ENCODE measurements at places on chromosomes 4 and X. TPM values are rescaled to one million over a fixed set of nuclear protein-coding genes. Genes with fewer than 3 reads are reported as not detected.

DNA sequence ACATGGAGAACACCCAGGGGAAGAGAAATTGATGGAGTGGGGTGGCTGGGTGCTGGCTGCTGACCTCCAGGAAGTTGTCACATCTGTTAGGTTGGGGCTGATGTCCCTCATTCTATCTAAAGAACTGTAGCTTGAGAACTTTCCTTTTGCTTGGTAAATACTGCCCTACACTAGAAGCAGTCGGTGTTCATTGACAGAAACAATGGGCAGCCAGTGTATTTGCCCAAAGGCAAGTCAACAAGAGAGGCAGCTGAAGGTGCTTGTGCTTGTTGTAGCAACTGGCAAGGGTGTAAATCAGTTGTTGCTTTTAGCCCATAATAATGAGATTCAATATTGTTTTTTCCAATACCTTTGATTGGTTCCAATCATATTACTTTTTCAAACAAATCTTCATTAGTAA, 956 bp downstream of the TMEM154 start:
- no peaks in the 10 kb centered on the region for H3K36me3 ChIP-seq
- H3K4me3 ChIP-seq: no peak overlapping the region
- H3K27ac ChIP-seq: no peak overlapping the region
- H3K27me3 ChIP-seq: peaks cover 6% of the 10 kb centered on the region

- H3K4me1 ChIP-seq: peaks cover 11% of the 10 kb centered on the region
- peak overlapping the region; percentile 79 for H3K27ac ChIP-seq
- H3K36me3 ChIP-seq: no peaks in the 10 kb centered on the region
- no peak overlapping the region for H3K4me3 ChIP-seq
Measured at GRCh38 chrX:100994352-100995281, 25.1 kb downstream of the ARL13A start.

DNA sequence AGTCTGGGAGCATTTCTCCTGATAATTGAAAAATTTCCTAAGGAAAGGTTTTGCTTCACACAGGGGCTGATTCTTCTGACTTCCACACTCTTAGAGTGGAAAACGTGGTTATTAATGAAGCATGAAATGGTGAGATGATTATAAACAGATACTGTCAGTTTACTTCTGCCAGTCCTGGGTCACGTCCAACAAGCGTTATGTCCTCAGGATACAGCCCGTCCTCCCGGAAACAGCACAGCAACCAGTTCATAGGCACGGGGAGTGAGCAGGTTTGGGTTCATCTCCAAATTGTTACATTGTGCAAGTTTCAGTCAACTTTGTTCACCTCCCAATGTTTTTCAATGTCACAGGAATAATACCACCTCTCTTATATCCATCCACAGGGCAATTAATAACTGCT, 98.8 kb downstream of the NPNT start:
- peaks cover 11% of the 10 kb centered on the region for H3K4me1 ChIP-seq
- no peak for DNase-seq
- no peak overlapping the region for H3K4me3 ChIP-seq
- no peak overlapping the region for H3K27ac ChIP-seq

GRCh38 chr4:100106982-100107381, 83.3 kb downstream of the DDIT4L start:
- H3K27me3 ChIP-seq: no peaks in the 10 kb centered on the region
- no peak overlapping the region for H3K4me3 ChIP-seq
- peaks cover 10% of the 10 kb centered on the region for H3K4me1 ChIP-seq

- H3K27me3 ChIP-seq: no peaks in the 10 kb centered on the region
- H3K4me1 ChIP-seq: no peaks in the 10 kb centered on the region
- H3K27ac ChIP-seq: no peak overlapping the region
- no peaks in the 10 kb centered on the region for H3K36me3 ChIP-seq
- no peak for DNase-seq
Measured at GRCh38 chrX:44042751-44043150, 69.6 kb upstream of the NDP start.

DNA sequence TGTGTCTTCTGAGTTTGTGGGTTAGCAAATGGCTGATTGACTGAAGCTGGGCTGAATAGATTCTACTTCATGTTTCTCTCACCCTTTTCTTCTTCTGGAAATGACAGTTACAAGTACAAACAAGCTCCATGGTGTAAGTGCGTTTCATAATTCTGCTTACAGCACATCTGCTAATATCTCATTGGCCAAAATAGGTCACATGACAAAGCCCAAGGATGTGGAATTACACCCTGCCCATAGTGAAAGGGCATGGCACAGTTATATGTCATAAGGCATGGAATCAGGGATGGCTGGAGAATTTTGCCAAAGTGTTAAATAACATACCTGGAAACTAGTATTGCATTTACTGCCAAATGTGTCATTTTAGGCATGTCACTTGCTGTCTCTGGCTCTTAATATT, 327.2 kb downstream of the NKX6-1 start:
- DNase-seq: no peak
- H3K36me3 ChIP-seq: no peaks in the 10 kb centered on the region
- H3K27me3 ChIP-seq: peaks cover 6% of the 10 kb centered on the region
- no peaks in the 10 kb centered on the region for H3K4me1 ChIP-seq

- H3K27me3 ChIP-seq: no peaks in the 10 kb centered on the region
- no peaks in the 10 kb centered on the region for H3K36me3 ChIP-seq
- DNase-seq: no peak
- H3K27ac ChIP-seq: no peak overlapping the region
Measured at GRCh38 chrX:74232859-74233258, 71.1 kb upstream of the ZCCHC13 start.

DNA sequence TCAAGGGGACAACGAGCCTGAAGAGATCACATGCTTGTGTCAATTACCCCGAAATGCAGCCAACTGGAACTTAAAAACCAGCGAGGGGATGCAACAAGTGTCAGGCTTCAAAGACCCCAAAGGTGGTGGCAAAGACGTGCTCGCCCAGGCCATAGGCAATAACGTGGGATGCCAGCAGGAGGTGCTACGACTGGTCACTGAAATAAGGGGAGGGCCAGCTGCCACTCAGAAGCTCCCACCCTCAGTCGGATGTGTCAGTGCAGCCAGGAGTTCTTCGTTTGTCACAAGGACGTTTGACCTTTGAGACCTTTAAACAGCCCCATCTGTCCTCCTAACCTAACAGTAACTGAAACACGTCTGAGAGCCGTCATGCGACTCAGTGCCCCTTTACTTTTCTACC, 556.8 kb upstream of the PCDH10 start:
- H3K27me3 ChIP-seq: no peaks in the 10 kb centered on the region
- no peaks in the 10 kb centered on the region for H3K4me1 ChIP-seq
- DNase-seq: no peak
- no peak overlapping the region for H3K4me3 ChIP-seq
- no peak overlapping the region for H3K27ac ChIP-seq
- no peaks in the 10 kb centered on the region for H3K36me3 ChIP-seq

DNA sequence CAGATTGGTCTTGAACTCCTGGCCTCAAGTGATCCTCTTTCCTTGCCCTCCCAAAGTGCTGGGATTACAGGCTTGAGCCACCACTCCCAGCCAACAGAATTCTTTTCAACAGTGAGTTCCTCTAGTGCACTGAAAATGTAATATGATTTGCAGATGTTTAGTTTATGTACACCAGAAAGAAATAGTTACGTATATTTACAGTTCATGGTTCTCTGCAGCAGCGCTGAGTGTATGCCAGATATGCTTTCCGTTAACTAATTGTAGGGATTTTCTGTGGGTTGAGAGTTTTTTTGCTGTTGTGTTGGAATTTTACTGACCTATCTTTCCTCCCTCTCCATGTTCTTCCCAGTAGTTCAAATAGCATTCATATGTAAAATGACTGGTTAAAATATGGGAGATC, 44.0 kb downstream of the GAB1 start:
- DNase-seq: no peak
- peak overlapping the region; percentile 34 for H3K27ac ChIP-seq
- H3K27me3 ChIP-seq: no peaks in the 10 kb centered on the region
- H3K36me3 ChIP-seq: peaks cover 3% of the 10 kb centered on the region
- H3K4me3 ChIP-seq: no peak overlapping the region

- H3K36me3 ChIP-seq: no peaks in the 10 kb centered on the region
- no peaks in the 10 kb centered on the region for H3K27me3 ChIP-seq
- no peak overlapping the region for H3K27ac ChIP-seq
Measured at GRCh38 chr4:175418516-175418915, 393.5 kb downstream of the GPM6A start.

DNA sequence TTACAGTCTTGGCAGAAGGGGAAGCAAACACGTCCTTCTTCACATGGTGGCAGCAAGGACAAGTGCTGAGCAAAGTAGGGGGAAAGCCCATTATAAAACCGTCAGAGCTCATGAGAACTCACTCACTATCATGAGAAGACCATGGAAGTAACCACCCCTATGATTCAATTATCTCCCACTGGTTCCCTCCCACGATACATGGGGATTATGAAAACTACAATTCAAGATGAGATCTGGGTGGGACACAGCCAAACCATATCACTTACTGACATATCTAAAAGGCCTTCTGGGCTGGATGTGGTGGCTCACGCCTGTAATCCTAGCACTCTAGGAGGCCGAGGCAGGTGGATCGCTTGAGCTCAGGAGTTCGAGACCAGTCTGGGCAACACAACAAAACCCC, 117.1 kb upstream of the USP9X start:
- no peak for DNase-seq
- H3K4me1 ChIP-seq: no peaks in the 10 kb centered on the region
- H3K27ac ChIP-seq: no peak overlapping the region
- no peaks in the 10 kb centered on the region for H3K36me3 ChIP-seq

GRCh38 chr4:78629991-78630541, 78.5 kb downstream of the ANXA3 start:
- peak; percentile 90 for DNase-seq
- H3K36me3 ChIP-seq: no peaks in the 10 kb centered on the region
- peak overlapping the region; percentile 95 for H3K27ac ChIP-seq
- H3K27me3 ChIP-seq: no peaks in the 10 kb centered on the region
- peaks cover 67% of the 10 kb centered on the region for H3K4me1 ChIP-seq

DNA sequence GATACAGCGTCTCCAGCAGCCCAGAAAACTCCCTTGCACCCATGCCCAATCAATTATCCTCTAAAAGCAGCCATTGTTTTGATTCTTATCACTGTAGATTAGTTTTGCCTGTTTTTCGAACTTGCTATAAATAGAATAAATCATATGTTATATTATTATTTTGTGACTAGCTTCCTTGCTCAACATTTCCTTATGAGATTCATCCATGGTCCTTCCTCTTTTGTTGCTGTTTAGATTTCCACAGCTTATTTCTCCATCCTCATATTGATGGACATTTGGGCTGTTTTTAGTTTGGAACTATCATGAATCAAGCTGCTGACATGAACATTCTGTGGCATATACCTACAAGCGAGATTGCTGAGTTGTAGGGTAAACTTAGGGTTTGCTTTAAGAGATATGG, 595.3 kb downstream of the BCOR start:
- H3K27me3 ChIP-seq: no peaks in the 10 kb centered on the region
- H3K4me3 ChIP-seq: no peak overlapping the region
- no peaks in the 10 kb centered on the region for H3K4me1 ChIP-seq
- H3K36me3 ChIP-seq: no peaks in the 10 kb centered on the region

DNA sequence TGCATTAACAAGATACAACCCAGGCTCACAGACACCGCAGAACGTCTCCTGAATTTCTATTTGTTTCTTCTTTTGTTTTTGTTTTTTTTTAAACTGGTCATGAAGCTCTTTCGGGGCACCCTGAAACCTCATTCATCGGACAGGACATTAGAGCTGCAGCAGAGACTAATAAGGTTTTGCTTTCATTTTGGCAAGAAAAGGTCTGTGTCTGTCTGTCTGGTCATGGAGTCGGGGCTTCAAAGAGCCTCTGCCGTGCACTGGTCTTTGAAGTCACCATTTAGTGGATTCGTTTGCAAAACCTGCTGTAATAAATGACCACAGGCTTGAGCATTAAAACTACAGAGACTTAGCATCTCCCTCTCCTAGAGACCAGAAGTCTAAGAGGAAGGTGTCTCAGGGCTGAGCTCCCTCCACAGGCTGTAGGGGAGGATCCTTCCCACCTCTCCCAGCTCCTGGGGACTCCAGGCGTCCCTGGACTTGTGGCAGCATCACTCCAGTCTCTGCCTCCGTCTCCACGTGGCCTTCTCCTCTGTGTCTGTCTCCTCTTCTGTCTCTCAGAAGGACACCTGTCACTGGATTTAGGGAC, 247.5 kb downstream of the CRLF2 start:
- no peaks in the 10 kb centered on the region for H3K27me3 ChIP-seq
- H3K4me1 ChIP-seq: no peaks in the 10 kb centered on the region
- no peak overlapping the region for H3K4me3 ChIP-seq
- H3K36me3 ChIP-seq: no peaks in the 10 kb centered on the region

GRCh38 chrX:10010686-10011085, 43.5 kb downstream of the CLDN34 start:
- no peak for DNase-seq
- peaks cover 2% of the 10 kb centered on the region for H3K27me3 ChIP-seq
- H3K36me3 ChIP-seq: no peaks in the 10 kb centered on the region
- no peaks in the 10 kb centered on the region for H3K4me1 ChIP-seq
- H3K4me3 ChIP-seq: no peak overlapping the region

GRCh38 chrX:7987160-7988012, 60.2 kb upstream of the PNPLA4 start:
- no peak overlapping the region for H3K4me3 ChIP-seq
- H3K36me3 ChIP-seq: no peaks in the 10 kb centered on the region
- no peak overlapping the region for H3K27ac ChIP-seq
- H3K4me1 ChIP-seq: no peaks in the 10 kb centered on the region
- no peak for DNase-seq

Gene GABRB1
- 0.27 TPM for polyA plus RNA-seq

Gene SPOCK3
- 22.4 TPM for polyA plus RNA-seq

Gene BTC
- polyA plus RNA-seq: 14.3 TPM

Gene FDCSP
- polyA plus RNA-seq: 0.18 TPM

Gene FSTL5
- 7.0 TPM for polyA plus RNA-seq

Gene OFD1
- polyA plus RNA-seq: 42.8 TPM

Gene VCX2
- not detected for polyA plus RNA-seq

Gene TBX22
- polyA plus RNA-seq: 0.03 TPM

Gene TRAPPC2
- 14.5 TPM for polyA plus RNA-seq

Measured in large intestine (tissue), 12 donors.